ENCODE measurements at places on chromosomes 12 and 14.

GRCh38 chr14:71467361-71467811, 464.8 kb upstream of the RGS6 start:
- no peak for DNase-seq

- no peak for DNase-seq
Measured at GRCh38 chr12:128137140-128137539, 129.8 kb upstream of the TMEM132C start.

GRCh38 chr12:48863291-48863690, 2.4 kb downstream of the RND1 start:
- no peak for DNase-seq

- no peak for DNase-seq
Measured at GRCh38 chr14:90602088-90602687, 205.4 kb downstream of the CALM1 start.

GRCh38 chr12:52870361-52871290, 21.8 kb upstream of the KRT78 start:
- peak; percentile 71 for DNase-seq

GRCh38 chr12:78156751-78157150, 326.1 kb downstream of the NAV3 start:
- DNase-seq: no peak

- no peak for DNase-seq
Measured at GRCh38 chr14:20855652-20856291, 35.4 kb upstream of the RNASE3 start.

- DNase-seq: no peak
Measured at GRCh38 chr12:121223292-121224285, 13.7 kb downstream of the P2RX4 start.

- no peak for DNase-seq
Measured at GRCh38 chr12:77049767-77050353, 15.5 kb downstream of the E2F7 start.

DNA sequence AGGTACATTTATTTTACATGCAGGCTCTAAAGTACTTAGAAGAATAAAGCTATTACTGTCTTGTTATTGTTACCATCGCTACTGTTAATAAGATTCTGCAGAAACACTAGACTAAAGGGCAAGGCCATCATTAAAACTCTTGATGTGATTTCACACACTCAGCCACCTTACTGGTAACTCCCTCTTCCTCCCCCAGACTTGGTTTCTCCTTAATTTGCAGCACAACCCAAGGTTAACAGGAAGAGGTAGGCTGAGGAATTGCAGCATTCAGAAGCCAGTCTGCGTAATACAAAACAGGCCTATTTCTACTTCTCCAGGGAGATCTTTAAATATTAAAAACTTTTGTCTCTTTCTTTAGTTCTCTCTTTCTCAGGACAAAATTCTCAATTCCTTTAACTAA, 210.3 kb downstream of the BTG1 start:
- DNase-seq: no peak

- DNase-seq: no peak
Measured at GRCh38 chr12:39780913-39781446, 161.4 kb upstream of the ABCD2 start.

GRCh38 chr12:115378291-115378690, 694.3 kb upstream of the TBX3 start:
- DNase-seq: no peak

DNA sequence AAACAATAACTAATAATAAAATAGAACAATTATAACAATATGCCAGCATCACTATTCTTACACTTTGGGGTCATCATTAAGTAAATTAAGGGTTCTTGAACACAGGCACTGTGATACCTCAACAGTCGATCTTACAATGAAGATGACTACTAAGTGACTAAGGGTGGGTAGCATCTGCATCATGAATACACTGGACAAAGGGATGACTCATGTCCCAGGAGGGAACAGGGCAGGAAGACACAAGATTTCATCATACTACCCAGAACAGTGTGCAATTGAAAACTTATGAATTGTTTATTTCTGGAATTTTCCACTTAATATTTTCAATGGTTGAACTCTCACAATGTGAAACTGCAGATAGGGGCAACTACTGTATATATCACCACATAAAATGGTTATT, 19.7 kb downstream of the TSPAN19 start:
- no peak for DNase-seq

- no peak for DNase-seq
Measured at GRCh38 chr12:106566771-106567170, 16.0 kb upstream of the RFX4 start.

DNA sequence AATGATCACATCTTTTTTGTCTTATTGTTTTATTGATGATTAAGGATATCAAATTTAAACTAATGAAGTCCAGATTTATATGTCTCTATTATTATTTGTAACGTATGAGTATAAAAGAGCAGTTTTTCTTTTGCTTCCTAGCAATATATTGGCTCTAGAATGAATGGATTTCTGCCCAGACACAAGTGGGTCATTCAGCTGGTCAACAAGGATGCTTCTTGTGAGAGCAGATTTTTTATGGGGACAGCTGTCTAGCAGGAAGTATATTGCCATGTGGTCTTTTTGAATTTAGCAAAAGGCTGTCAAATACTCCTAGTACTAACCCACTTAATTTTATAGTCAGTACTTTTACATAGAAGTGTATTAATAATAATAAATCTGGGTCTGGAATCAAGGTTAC, 1071.1 kb upstream of the FLRT2 start:
- DNase-seq: no peak

DNA sequence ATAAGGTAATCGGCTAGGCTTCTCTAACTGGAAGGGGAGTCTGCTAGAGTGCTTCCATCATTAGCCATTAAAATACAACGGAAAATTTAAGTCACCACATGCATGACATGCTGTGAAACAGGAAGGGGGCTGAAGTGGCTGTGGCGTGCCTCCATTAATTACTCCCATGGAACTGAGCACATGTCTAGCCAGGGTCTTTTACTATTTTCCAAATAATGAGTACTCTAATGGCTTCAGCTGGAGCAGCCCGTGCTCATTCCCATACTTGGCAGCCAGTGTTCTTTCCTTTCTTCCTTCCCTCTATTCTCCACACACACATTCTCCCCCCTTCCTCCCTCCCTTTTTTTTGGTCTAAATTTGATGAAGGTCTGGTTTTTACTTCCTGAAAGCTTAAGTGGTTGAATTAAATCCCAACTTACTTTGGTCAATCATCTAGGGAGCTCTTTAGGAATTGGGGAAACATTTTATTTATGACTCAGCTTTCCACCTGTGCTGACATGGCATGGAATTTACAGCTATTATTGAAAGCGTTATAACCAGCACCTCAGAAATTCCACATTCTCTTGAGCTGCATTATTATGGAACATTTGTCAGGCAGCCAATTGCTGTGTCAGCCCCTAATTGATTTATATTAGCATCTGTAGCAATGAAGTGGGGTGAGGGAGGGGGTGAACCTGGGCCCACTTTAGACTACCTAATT, 72.3 kb downstream of the LRIG3 start:
- no peak for DNase-seq

- no peak for DNase-seq
Measured at GRCh38 chr12:48017496-48017895, 13.2 kb upstream of the COL2A1 start.

DNA sequence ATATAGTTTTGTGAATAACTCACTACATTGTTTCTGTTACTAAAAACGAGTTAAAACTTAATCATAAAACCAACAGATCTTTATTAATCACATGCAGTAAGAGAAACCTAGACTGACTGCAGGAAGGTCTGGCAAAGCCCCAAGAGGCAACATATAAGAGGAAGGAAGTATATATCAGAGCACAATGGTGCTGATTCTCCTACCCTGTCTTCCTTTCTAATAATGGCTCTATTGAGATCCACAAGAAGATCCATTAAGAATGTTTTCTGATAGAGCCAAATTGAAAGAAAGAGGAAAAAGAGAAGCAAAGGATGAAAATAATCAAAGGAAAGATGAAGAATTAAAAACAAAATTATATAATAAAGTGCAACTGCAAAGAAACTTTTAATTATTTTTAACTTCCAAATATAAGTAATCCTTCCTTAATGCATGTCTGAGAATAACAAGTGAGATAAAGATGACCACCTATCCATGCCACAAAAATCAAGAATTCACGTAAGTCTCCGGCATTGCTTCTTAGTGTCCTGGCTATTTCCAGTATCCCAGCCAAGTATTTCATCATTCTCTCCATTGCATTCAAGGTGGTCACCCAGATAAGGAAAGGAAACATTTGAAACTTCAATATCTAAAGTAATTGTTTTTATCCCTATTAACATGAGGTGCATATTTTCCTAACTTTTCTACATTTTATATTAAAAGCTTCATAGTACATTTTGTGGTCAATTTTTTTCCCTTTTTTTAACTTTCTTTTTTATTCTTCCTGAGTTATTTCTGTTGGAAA, 62.2 kb downstream of the SOX5 start:
- DNase-seq: no peak

DNA sequence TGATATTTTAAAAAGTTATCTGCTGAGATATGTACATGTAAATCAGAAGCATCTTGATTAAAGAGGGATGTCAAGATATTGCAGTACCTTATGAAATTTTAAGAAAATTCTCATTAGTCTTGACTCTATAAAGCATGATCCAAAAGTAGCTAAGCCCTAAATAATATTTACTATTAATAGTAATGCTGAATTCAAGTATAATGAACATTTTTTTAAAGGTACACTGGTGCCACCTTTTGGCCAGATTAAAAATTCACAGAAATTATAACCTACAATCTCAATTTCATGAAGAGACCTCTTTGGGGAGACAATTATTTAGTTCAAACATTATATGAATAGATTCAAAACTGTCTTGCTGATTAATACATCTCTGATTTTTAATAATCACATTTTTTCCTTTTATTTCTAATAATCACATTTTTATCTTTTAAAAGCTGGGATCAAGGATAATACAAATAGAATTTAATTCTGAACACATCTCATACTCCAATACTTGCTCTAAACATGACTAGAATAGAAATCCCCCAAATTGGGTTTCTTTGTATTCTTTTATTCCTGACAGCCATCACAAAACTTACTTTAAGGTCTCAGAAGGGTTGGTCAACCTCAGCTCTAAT, 13.4 kb downstream of the AKAP5 start:
- no peak for DNase-seq

- DNase-seq: no peak
Measured at GRCh38 chr14:54177019-54177418, 219.8 kb upstream of the CDKN3 start.

DNA sequence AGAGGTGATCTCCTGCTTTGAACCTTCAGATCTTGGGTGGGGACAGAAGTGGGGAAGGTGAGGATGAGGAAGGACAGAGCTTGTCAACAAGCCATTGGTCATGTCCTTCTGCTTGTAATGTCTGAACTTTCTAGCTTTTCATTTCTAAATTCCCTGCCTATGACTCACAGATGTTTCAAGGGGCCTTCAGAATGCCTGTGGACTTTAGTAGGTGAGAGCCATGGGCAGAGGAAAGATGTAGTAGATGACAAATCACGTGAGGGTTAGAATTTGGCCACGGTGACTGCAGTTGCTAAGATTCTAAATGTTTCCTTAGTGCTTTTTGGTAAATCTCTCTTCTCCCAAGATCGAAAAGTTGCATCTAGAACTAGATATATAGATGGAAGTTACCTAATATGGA, 18.7 kb upstream of the CREBL2 start:
- no peak for DNase-seq

DNA sequence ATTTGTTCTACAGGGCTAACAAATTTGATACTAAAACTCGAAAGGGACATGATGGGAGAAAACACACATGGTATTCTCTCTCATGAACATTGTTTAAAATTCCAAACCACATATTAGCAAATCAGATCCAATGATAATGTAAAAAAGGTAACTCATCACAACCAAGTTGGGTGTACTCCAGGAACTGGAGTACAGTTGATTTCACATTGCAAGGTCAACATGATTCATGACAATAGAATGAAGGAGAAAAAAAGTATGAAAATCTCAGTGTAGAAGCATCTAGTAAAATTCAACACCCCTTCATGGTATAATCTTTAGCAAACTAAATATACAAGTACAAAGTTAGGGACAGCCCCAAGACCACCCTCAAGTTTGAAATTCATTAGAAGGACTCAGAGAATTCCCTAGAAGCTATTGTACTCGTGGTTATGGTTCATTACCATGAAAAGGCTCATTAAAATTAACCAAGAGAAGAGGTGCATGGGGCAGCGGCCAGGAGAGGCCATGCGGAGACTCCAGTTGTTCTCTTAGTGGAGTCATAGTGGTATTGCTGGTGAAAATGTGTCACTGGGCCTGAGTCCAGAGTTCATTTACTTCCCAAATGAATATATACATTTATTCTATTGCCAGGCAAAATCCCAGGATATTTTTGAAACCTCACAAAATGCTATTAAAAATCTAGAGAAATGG, 3.1 kb upstream of the CDCA4 start:
- DNase-seq: no peak

GRCh38 chr12:115956236-115956635, 321.3 kb downstream of the MED13L start:
- no peak for DNase-seq

- DNase-seq: no peak
Measured at GRCh38 chr12:52022841-52023181, 16.1 kb downstream of the TAMALIN start.

- no peak for DNase-seq
Measured at GRCh38 chr12:107275530-107275929, 182.2 kb upstream of the CRY1 start.

- DNase-seq: no peak
Measured at GRCh38 chr12:11839091-11839641, 189.7 kb downstream of the ETV6 start.

DNA sequence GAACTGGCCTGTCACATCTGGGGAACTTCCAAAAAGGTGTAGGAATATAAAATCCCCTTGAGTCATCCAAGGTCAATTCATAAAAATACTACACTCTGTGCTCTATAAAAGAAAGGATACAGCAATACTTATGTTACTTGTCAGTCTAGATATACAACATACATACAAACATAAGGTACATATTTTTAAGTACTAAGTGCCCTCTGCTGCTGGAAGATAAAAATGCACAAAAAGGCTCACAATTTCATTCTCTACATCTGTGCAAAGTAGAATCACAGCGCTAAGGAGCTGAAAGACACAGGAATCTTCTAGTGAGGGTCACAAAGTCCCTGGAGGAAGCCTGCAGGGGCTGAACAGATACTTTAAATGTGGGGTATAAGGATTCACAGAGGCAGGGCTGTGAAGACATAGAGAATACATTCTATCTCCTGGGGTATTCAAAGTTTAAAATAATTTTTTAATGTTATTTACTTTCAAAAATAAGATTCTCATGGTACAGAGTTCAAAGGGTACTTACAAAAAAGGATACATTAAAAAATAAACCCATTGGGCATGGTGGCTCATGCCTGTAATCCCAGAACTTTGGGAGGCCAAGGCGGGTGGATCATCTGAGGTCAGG, 10.2 kb upstream of the GOLGA5 start:
- DNase-seq: no peak

DNA sequence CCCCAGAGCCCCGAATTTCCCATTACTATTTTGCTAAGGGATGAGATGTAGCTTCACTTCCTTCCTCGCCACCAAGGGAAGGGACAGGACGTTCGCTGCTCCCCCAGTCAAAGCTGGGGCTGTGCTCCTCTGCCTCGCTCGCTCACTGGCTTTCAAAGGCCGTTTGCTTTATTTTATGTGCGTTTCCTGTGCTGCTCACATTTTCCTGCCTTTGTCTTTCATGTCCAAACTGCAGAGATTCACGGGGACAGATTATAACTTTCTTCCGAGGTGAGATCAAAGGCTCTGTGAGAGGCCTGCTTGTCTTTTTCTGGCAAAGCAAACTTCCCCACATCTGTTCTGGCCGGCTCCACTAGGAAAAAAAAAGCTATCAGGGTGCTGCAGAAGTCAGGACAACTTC, 76.0 kb upstream of the FZD10 start:
- no peak for DNase-seq

- DNase-seq: no peak
Measured at GRCh38 chr12:120847814-120848213, 56.3 kb downstream of the SPPL3 start.

Measured in activated naive CD4-positive, alpha-beta T cell (primary cell).